ENCODE measurements at places on chromosomes 12 and 14.
A peak's percentile ranks its signal among the peaks of the same experiment; 100 is the strongest.

DNA sequence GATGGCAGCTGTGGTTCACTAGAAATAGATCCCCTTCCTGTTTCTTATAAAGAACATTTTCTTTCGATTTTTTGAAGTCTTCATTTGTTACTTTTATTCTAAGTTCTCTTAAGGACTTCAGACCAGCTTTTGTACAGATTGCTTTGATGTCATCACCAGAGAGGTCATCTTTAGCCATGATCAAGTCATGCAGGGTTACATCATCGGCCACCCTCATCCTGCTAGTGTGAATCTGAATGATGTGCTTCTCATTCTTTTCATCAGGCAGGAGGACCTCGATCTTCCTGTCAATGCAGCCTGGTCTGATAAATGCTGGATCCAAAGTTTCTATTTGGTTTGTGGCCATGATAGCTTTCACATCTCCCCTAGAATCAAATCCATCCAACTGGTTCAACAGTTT lies 706.7 kb downstream of the RERGL start:
- peak; percentile 55 for DNase-seq

DNA sequence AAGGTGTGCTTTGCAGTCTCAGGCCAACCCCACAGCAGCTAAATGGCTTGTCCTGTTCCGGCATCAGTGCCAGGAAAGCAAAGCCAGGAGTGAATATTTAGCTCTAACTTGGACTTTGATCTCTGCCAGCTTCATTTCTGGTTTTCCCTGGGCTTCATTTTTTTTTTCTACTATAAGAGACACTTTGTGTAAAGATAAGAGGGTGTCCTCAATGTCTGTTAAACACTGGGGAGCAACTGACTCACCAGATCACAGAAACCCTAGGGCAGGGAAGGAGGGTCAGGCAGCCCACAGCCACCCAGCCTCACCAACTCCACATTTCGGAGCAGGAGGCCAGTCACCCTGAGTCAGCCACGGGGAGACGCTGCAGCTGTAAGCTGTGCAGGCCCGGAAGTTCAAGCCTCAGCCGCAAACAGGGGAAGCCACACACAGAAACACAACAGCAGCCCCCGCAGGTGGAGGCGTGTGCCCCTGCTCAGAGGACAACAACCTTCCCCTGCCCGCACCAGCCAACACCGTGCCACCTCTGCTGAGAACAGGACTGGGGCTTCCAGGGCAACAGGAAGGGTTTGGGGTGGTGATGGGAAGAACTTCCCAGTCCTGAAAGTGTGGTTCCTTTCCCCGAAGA lies 6.3 kb downstream of the TNFRSF1A start:
- DNase-seq: peak; percentile 96

GRCh38 chr14:56759633-56760032 lies 50.6 kb downstream of the OTX2 start:
- no peak for DNase-seq

DNA sequence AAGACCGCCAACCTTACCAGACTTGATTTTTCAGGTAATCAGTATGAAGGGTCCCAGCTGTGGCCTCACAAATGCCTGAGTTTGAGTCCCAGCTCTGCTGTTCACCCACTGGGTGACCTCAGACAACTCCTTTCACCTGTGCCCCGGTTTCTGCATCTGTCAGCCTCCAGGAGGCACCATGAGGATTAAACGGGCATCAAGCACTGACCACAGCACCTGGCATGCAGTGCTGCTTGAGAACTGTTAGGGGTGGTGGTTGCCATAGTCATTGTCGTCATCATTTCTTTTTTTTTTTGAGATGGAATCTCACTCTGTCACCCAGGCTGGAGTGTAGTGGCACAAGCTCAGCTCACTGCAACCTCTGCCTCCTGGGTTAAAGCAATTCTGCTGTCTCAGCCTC lies 57.9 kb downstream of the PHETA1 start:
- DNase-seq: no peak

DNA sequence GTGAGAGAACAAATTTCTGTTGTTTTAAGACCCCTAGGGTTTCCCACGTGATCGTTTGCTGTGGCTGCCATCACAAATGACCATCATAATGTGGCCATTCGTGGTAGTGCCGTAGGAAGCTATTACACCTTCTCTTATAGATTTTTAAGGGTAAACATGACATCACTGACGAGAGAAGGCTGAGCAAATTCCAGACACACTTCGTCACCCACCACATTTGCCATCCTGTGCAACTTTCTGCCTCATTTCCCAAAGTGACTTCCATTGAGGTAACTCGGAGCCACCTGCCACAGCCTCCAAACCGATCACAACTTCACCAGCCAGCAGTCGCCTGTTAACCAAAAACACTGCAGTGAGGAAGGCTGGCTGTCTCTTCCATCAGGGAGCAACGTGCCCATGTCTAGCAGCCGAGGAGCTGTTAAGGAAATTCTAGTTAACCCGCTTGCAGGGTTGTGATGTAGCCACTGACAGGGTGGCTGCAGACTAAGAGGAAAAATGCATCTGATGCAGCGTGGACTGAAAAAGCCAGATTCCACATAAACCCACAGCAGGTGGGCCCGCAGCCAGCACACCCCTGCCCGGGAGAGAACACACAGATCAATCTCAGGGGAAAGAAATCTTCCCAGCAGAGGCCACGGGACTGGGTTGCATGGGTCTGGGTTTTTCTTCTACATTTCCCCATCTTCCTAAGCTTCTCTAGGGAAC lies 44.6 kb downstream of the CCDC85C start:
- DNase-seq: no peak

- no peak for DNase-seq
Observed at GRCh38 chr12:48671231-48671856, 10.7 kb downstream of the KANSL2 start.

GRCh38 chr12:57621497-57622292 lies 10.5 kb downstream of the ARHGEF25 start:
- peak; percentile 76 for DNase-seq

All from DMS53 (cell line).